ENCODE measurements at places on chromosomes 5 and 9.
A peak's percentile ranks its signal among the peaks of the same experiment; 100 is the strongest.

DNA sequence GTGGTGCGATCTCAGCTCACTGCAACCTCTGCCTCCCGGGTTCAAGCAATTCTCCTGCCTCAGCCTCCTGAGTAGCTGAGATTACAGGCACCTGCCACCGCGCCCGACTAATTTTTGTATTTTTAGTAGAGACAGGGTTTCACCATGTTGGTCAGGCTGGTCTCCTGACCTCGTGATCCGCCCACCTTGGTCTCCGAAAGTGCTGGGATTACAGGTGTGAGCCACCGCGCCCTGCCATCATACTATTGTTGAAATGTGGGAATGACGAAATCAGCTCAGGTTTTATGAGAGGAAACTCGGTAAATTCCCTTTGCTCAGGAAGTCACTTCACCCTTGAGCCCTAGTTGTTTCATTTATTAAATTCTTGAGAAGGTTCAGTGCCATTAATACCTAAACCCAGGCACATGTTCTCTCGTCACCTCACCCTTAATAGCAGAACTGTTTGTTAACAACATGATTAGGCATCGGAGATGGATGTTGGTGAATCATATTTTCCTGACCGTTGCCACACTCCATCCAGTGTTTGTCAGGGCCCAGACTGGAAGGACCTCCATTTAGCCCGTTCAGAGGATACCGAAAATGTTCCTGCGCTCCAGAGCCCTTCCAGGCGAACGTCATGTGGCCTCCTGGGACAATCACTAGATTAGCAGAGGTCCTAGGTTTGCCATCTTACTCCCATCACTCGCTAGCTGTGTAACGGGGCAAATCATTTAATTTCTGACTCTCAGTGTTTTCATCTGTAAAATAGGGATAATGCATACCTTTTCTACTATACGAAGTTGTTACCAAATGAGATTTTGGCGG lies 20.0 kb upstream of the CREBRF start:
- H3K27me3 ChIP-seq: no peaks in the 10 kb centered on the region
- no peak overlapping the region for H3K27ac ChIP-seq
- no peak overlapping the region for H3K4me3 ChIP-seq
- H3K36me3 ChIP-seq: peaks cover 3% of the 10 kb centered on the region
- H3K4me1 ChIP-seq: no peaks in the 10 kb centered on the region
- no peak for DNase-seq

GRCh38 chr9:130892477-130893304 lies 3.9 kb downstream of the QRFP start:
- H3K4me1 ChIP-seq: no peaks in the 10 kb centered on the region
- H3K27ac ChIP-seq: no peak overlapping the region
- no peak for DNase-seq
- H3K36me3 ChIP-seq: peaks cover 3% of the 10 kb centered on the region
- H3K4me3 ChIP-seq: no peak overlapping the region
- no peaks in the 10 kb centered on the region for H3K27me3 ChIP-seq

DNA sequence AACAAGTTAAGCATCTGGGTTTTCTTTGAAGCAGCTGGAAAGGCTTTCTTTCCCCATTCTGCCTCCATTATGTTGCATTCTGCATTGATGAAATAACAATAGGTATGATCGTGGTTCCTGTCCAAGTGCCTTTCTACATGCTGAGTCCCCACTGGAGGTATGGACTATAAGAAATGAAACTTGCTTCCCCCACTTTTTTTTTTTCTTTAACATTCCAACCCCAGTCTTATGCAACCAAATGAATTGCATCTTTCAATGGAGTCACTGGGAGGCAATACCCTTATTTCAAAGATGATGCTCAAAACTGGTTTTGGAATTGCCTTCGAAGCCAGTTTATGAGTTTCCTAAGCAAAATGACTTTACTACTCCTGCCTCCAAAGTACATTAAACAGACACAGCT lies 58.9 kb downstream of the ARSB start:
- peaks cover 18% of the 10 kb centered on the region for H3K4me1 ChIP-seq
- no peak for DNase-seq
- H3K4me3 ChIP-seq: no peak overlapping the region
- no peaks in the 10 kb centered on the region for H3K27me3 ChIP-seq

DNA sequence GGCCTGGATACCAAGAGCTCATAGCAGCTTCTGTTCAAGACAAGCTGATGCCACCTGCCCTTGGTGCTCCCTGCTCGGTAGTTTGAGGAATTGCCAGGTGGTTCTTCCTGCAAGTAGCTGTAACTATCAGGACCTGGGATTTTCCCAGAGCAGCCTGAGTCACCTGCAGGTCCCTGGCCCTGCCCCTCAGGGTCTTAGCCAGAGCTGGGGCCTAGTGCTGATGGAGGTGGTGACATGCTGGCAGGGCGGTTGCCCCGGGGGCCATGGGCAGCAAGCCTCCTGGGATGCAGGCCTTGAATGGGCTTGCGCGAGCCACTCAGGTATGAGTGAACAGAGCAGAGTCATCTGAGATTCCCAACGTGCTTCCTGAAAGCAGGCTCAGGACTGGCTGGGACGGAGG lies 262.3 kb downstream of the HSPA4 start:
- DNase-seq: no peak
- H3K4me3 ChIP-seq: no peak overlapping the region
- H3K27me3 ChIP-seq: no peaks in the 10 kb centered on the region
- H3K36me3 ChIP-seq: no peaks in the 10 kb centered on the region
- no peak overlapping the region for H3K27ac ChIP-seq
- H3K4me1 ChIP-seq: no peaks in the 10 kb centered on the region

GRCh38 chr9:101635473-101635872 lies 40.7 kb upstream of the PPP3R2 start:
- H3K36me3 ChIP-seq: no peaks in the 10 kb centered on the region
- H3K27ac ChIP-seq: no peak overlapping the region
- no peaks in the 10 kb centered on the region for H3K4me1 ChIP-seq
- no peaks in the 10 kb centered on the region for H3K27me3 ChIP-seq
- H3K4me3 ChIP-seq: no peak overlapping the region
- DNase-seq: no peak

- no peaks in the 10 kb centered on the region for H3K27me3 ChIP-seq
- no peak for DNase-seq
- no peak overlapping the region for H3K4me3 ChIP-seq
- no peak overlapping the region for H3K27ac ChIP-seq
- no peaks in the 10 kb centered on the region for H3K4me1 ChIP-seq
- no peaks in the 10 kb centered on the region for H3K36me3 ChIP-seq
Observed at GRCh38 chr5:51997949-51998348, 614.7 kb downstream of the ISL1 start.

- no peak overlapping the region for H3K4me3 ChIP-seq
- no peak for DNase-seq
- no peaks in the 10 kb centered on the region for H3K4me1 ChIP-seq
- no peaks in the 10 kb centered on the region for H3K27me3 ChIP-seq
Observed at GRCh38 chr9:132849185-132849706, 28.8 kb downstream of the AK8 start.

GRCh38 chr5:115770466-115770865 lies 46.0 kb downstream of the CDO1 start:
- peak; percentile 77 for DNase-seq
- H3K4me1 ChIP-seq: no peaks in the 10 kb centered on the region
- no peaks in the 10 kb centered on the region for H3K27me3 ChIP-seq
- H3K36me3 ChIP-seq: no peaks in the 10 kb centered on the region
- no peak overlapping the region for H3K27ac ChIP-seq
- no peak overlapping the region for H3K4me3 ChIP-seq

DNA sequence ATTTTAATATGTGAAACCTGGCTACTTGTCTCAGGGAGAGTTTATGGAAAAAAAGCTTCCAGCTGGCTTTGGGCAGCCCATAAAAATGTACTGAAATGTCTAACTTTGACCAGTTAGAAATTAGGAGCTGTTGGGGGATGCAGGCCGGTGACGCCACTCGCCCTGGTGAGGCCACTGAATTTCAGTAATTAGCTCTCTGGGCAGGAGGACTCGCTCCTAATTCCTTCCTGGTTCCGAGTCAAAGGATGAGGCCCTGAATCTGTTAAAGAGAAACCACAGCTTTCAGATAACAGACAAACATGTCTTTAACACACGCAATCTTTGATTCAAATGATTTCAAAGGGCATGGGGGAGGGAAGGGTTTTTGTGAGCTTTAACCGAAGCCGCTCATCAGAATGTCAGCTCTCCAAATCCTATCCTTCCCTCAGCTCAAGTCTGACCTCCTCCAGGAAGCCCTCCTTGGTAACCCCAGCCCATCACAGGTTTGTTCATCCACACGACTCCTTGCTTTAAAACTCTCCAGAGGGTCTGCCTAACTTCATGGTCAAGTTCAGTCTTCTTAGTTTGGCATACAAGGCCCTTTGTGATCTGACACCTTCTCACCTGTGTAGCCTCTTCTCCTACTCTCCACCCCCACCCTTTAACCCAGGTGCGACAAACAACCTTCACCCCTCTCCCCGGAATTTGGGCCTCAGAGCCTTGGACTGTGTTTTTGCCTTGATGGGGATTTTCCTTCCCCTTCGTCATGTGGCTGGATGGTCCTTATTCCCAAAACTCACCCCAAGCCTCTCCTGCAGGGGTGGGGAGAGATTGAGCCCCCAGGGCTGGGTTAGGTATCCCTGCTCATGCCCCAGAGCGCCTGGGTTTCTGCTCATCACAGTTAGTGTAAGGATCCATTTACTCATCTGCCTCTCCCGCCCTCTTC lies 13.6 kb upstream of the PHF19 start:
- no peaks in the 10 kb centered on the region for H3K27me3 ChIP-seq
- no peak overlapping the region for H3K4me3 ChIP-seq
- no peak for DNase-seq
- no peaks in the 10 kb centered on the region for H3K4me1 ChIP-seq
- H3K27ac ChIP-seq: no peak overlapping the region

- no peak overlapping the region for H3K4me3 ChIP-seq
- no peaks in the 10 kb centered on the region for H3K4me1 ChIP-seq
- peaks cover 18% of the 10 kb centered on the region for H3K36me3 ChIP-seq
- no peak for DNase-seq
- no peak overlapping the region for H3K27ac ChIP-seq
- no peaks in the 10 kb centered on the region for H3K27me3 ChIP-seq
Observed at GRCh38 chr5:151793358-151793757, 21.6 kb downstream of the G3BP1 start.

GRCh38 chr5:172953776-172954675 lies 5.2 kb upstream of the RPL26L1 start:
- no peaks in the 10 kb centered on the region for H3K27me3 ChIP-seq
- H3K36me3 ChIP-seq: no peaks in the 10 kb centered on the region
- H3K4me3 ChIP-seq: no peak overlapping the region
- no peak overlapping the region for H3K27ac ChIP-seq

GRCh38 chr5:60333005-60333571 lies 366.9 kb downstream of the DEPDC1B start:
- H3K36me3 ChIP-seq: no peaks in the 10 kb centered on the region
- no peak overlapping the region for H3K27ac ChIP-seq
- no peaks in the 10 kb centered on the region for H3K4me1 ChIP-seq
- no peak overlapping the region for H3K4me3 ChIP-seq

DNA sequence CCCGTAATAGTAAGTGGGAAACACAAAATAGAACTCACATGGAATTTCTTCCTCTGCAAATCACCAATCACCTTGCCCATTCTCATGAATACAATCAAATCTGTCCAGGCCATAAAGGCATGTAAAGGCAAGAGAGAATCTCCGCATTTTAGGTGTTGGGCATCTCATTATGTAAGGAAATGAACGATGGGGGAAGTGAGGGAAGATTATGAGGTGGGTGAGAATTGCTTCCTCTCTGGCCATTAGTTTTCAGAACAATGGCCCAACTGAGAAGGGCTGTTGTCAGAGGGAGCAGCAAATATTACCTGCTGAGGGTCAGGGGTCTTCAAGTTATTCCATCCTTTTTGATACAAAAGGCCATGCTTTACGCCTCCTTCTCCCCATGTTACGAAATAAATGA lies 455.1 kb downstream of the ARHGEF28 start:
- peaks cover 9% of the 10 kb centered on the region for H3K4me1 ChIP-seq
- H3K4me3 ChIP-seq: no peak overlapping the region
- peak; percentile 53 for DNase-seq
- no peaks in the 10 kb centered on the region for H3K36me3 ChIP-seq
- H3K27ac ChIP-seq: no peak overlapping the region

DNA sequence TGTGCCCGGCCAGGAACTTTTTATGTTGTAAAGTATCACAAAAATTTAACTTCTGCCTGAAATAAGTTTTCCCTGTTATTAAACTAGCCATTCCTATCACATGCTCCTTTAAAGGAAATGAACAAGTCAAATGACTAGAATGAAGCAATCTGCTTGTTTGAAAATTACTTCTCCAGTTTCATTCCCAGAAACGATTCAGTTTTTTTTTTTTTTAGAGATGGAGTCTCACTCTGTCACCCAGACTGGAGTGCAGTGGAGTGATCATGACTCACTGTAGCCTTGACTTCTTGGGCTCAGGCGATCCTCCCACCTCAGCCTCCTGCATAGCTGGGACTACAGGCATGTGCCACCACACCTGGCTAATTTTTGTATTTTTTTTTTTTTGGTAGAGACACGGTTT lies 13.3 kb upstream of the GNG10 start:
- H3K27me3 ChIP-seq: no peaks in the 10 kb centered on the region
- H3K36me3 ChIP-seq: peaks cover 1% of the 10 kb centered on the region
- H3K27ac ChIP-seq: no peak overlapping the region
- no peaks in the 10 kb centered on the region for H3K4me1 ChIP-seq

- no peaks in the 10 kb centered on the region for H3K27me3 ChIP-seq
- peak; percentile 84 for DNase-seq
- no peak overlapping the region for H3K27ac ChIP-seq
- H3K4me1 ChIP-seq: no peaks in the 10 kb centered on the region
Observed at GRCh38 chr5:180862645-180863044, 1.6 kb upstream of the ZFP62 start.

DNA sequence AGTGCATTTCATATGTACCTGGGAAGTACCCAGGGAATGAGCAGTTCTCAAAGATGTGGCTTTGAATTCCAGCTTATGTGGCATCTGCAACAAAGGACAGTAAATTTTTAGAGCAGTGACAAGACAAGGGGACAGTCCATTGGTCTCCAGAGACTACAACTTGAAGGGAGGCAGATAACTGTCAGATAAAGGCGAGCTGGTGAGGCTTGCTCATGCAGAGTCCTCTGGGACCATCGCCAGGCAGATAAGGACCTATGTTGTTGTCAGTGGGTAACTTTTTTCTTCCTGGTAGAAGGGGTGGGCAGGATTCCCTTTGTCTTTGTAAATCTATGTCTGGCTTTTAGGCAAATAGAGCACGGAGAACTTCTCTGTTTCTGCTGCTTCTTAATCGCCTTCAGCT lies 120.2 kb downstream of the ICE1 start:
- DNase-seq: peak; percentile 33
- no peaks in the 10 kb centered on the region for H3K4me1 ChIP-seq
- no peaks in the 10 kb centered on the region for H3K27me3 ChIP-seq
- H3K4me3 ChIP-seq: no peak overlapping the region
- H3K36me3 ChIP-seq: no peaks in the 10 kb centered on the region
